ENCODE measurements at places on chromosomes 2 and 18. TPM values are rescaled to one million over a fixed set of nuclear protein-coding genes. Genes with fewer than 3 reads are reported as not detected.

DCDC2C gene
- not detected for total RNA-seq

CTAGE1 gene
- 0.09 TPM for total RNA-seq

SLC40A1 gene
- total RNA-seq: 11.5 TPM

SLC23A3 gene
- total RNA-seq: 1.1 TPM

ICA1L gene
- total RNA-seq: 1.3 TPM

SERPINB8 gene
- total RNA-seq: 27.1 TPM

LCT gene
- total RNA-seq: not detected

TMEM131 gene
- total RNA-seq: 11.1 TPM

ZBTB7C gene
- total RNA-seq: not detected

AKAIN1 gene
- not detected for total RNA-seq

RGPD5 gene
- total RNA-seq: 32.8 TPM

DOK6 gene
- 0.28 TPM for total RNA-seq

SP9 gene
- total RNA-seq: not detected

GALR1 gene
- not detected for total RNA-seq

OTX1 gene
- total RNA-seq: 0.28 TPM

GKN1 gene
- total RNA-seq: not detected

AQP12A gene
- total RNA-seq: not detected

CD8A gene
- not detected for total RNA-seq

RSAD2 gene
- 0.19 TPM for total RNA-seq

PROC gene
- not detected for total RNA-seq

STEAP3 gene
- total RNA-seq: 13.3 TPM

SEPTIN2 gene
- 431 TPM for total RNA-seq

AGXT gene
- total RNA-seq: not detected

GPR45 gene
- not detected for total RNA-seq

CACNB4 gene
- 0.18 TPM for total RNA-seq

MROH2A gene
- not detected for total RNA-seq

CKAP2L gene
- 3.0 TPM for total RNA-seq

SERPINB7 gene
- total RNA-seq: not detected

GAD1 gene
- total RNA-seq: 0.18 TPM

GREB1L gene
- total RNA-seq: 1.2 TPM

NCKAP5 gene
- 0.27 TPM for total RNA-seq

POTEJ gene
- 0.09 TPM for total RNA-seq

PIEZO2 gene
- total RNA-seq: 56.4 TPM

DCAF17 gene
- total RNA-seq: 16.0 TPM

KLHL14 gene
- total RNA-seq: not detected

TTC39C gene
- 3.4 TPM for total RNA-seq

CIDEA gene
- total RNA-seq: 0.81 TPM

DYSF gene
- total RNA-seq: 87.3 TPM

CABLES1 gene
- 22.7 TPM for total RNA-seq

CFAP221 gene
- not detected for total RNA-seq

KCNE4 gene
- total RNA-seq: not detected

HPCAL1 gene
- total RNA-seq: 55.2 TPM

CBLN2 gene
- 0.09 TPM for total RNA-seq

SERPINB13 gene
- total RNA-seq: not detected

PIAS2 gene
- 14.1 TPM for total RNA-seq

QPCT gene
- total RNA-seq: 16.7 TPM

FAM168B gene
- total RNA-seq: 84.0 TPM

PCARE gene
- total RNA-seq: under 0.01 TPM

ERFE gene
- total RNA-seq: 0.66 TPM

CCDC121 gene
- 1.3 TPM for total RNA-seq
